ENCODE measurements at places on chromosomes 2 and 18.

- no peak for DNase-seq
Measured at GRCh38 chr2:170235860-170236679, 58.1 kb downstream of the MYO3B start.

GRCh38 chr18:45562567-45563479 lies 52.5 kb upstream of the SLC14A2 start:
- DNase-seq: no peak

- no peak for DNase-seq
Measured at GRCh38 chr18:40035966-40036365, 1919.1 kb upstream of the PIK3C3 start.

DNA sequence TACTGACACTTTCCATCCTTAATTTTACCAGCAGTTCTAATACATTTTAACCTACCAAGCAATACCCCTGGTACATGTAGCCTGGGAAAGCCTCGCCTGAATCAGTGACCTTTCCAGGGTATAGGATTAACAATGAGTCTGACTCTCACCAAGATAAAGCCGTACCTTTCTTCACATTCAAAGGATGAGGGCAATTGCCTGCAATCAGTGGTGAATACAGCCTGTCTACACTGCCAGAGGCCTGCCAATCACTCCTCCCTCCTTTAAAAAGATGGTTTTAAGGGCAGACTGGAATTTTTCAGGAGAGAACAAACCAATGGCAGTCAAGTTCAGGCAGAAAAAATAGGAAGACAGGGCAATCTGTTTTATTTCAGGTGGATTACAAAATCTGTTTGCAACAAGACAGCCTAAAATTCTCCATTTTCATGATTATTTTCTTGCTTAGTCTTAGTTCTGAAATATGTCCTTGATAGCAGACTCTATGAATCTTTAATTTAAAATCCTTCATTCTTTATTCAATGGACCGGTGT lies 4.8 kb downstream of the EPHA4 start:
- no peak for DNase-seq

GRCh38 chr2:100761365-100761764 lies 58.6 kb upstream of the NPAS2 start:
- DNase-seq: no peak

DNA sequence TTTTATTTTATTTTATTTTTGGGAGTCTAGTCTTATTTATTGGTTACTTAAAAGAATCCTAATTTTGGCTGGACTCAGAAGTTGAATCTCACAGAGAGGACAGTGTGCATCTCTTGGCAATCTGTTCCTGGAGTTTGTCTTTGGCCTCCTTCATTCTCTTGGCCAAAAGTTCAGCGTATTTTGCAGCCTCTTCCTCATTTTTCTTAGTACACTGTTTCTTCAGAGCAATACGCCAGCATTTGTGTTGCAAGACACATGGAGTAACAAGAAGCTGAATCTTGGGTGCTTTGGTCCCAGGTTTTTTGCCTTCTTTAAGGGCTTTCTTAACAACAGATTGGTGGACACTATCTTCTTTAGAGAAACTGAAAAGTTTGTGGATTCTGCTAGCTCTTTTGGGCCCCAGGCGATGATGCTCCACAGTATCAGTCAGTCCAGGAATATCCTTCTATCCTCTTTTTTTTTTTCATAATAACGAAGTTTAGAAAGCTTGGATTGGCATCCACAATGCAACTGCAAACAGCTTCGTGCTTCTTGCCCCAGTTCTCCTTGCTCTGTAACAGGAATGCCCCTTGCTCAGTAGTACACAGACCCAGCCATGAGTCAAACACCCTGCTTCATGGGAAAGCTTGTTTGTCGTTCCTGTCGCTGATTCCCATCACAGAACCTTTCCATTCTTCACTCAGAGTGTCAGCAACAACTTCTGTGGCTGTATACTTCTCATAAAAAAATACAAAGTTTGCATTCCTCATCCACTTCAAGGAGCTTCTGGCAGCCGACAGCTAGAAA lies 34.8 kb upstream of the RFX8 start:
- DNase-seq: no peak

DNA sequence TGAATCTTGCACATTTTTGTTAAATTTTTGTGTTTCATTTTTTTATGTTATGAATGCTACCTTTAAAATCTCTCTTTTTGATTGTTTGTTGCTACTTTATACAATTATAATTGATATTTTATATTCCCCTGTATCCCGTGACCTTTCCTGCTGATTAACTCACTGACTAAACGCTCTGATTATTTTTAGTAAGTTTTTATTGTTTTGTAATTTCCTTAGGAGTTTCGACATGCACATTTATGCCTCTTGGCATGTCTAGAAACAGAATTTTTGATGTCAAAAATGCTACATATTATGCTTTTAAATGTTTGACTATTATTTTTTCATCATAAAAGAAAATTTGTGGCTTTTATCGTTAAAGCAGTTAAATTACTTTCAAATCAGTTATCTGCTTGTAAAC lies 1131.6 kb upstream of the TMEFF2 start:
- no peak for DNase-seq

DNA sequence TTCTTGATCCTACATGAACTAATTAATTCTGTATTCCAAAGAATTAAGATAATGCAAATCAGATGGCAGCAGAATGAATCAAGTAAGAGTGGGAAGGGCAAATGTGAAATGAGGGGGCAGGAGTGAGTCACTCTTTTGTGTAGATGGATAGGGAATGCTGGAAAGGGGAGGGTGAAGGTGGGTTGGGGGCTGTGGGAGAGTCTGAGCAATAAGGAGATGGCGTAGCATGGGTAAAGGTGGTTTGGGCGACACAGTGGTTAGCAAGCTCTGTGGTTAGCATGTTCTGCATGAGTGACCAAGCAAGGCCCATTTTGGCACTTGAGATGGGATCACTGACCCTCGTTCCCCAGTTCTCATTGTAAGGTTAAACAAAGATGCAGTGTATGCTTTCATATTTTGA lies 20.4 kb downstream of the GPD2 start:
- DNase-seq: no peak

- no peak for DNase-seq
Measured at GRCh38 chr2:47065771-47066380, 89.2 kb downstream of the STPG4 start.

DNA sequence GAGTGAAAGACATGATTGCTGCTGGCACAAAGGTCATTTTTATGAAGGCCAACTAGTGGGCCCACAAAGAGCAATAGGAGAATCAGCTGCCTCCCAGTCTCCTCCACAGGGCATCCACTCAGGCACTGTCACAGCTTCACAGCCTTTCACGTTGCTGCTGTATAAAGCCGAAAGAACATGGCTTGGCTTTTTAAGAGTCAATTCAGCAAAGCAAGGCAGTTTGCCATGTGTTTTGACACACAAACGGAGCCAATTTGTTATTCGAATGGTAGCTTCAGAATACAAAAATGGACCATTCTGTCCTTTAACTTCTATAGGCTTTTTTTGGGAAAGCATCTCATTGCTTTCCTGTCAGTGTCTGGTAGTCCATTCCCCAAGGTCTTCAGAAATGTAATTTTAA lies 283.4 kb upstream of the PARD3B start:
- no peak for DNase-seq

GRCh38 chr2:143148757-143149156 lies 19.5 kb downstream of the ARHGAP15 start:
- no peak for DNase-seq

GRCh38 chr2:47126783-47127182 lies 28.3 kb downstream of the STPG4 start:
- no peak for DNase-seq

GRCh38 chr2:10058251-10059015 lies 15.1 kb downstream of the KLF11 start:
- no peak for DNase-seq

DNA sequence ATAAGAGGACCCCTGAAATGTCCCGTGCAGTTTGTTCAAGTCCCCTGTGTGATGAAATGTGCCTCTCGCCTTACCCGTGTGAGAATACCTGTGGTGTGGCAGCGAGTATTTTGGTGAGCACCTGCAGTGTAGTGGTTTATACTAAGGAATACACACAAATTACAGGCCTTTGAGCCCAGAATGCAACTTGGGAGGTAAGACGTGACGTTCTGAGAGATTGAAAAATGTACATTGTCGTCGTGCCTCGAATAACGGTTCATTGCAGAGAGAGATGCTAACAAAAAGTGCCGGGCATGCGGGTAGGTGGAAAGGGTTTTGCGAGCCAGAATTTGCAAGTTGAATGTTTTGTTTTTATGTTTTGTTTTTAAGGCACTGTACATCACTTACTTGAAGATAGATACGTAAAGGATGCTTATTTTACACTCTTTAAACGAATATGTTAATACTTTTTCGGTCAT lies 867 bp downstream of the RBBP8 start:
- no peak for DNase-seq

- no peak for DNase-seq
Measured at GRCh38 chr2:134148843-134149472, 104.9 kb upstream of the MGAT5 start.

DNA sequence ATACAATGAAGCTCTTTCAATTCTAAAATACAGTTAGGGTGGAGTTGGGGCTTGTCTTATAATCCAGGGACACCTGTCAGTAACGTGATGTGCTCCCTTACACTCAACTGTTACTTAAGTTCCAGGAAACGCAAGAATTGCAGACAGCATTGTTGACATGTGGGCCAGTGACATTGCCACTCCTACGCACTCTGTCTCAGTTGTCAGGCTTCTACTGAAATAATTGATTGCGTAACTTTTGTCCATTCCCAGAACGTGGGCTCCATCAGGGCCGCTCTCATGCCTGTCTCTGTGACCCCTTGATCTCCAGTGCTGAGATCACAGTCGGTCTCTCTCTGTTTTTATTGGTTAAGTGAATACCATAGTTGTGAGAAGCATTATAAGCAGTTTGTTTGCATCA lies 487.8 kb downstream of the GALR1 start:
- DNase-seq: no peak

GRCh38 chr2:40400336-40400953 lies 51.4 kb downstream of the SLC8A1 start:
- DNase-seq: no peak

DNA sequence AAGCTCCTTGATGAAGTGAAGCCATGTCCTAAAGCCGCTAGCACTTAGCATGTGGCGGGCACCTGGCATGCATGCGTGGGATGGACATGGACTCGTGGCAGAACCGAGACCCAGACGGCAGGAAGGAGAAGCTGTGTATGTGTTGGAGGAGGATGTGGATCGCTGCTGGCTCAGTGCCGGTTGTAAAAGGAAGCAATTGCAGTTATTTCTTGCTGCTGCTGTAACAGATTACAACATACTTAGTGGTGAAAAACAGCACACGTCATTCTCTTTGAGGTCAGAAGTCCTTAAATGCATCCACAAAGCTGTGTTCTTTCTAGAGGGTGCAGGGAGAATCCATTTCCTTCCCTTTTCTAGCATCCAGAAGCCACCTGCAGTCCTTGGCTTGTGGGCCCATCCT lies 74.6 kb downstream of the AGAP1 start:
- DNase-seq: no peak

GRCh38 chr18:30403278-30403677 lies 639.3 kb downstream of the DSC3 start:
- DNase-seq: no peak

DNA sequence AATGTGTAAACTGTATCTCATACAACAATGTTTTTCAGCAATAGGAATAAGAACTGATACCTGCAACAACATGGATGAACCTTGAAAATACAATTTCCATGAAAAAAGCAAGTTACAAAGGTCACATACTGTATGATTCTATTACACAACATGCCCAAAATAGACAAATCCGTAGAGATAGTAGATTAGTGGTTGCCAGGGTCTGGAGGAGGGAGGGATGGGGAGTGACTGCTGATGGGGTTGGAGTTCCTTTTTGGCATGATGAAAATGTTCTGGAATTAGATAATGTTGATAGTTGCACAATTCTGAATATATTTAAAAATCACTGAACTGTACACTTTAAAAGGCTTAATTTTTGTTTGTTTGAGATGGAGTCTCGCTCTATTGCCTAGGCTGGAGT lies 33.8 kb downstream of the UBXN4 start:
- DNase-seq: no peak

- no peak for DNase-seq
Measured at GRCh38 chr2:159438284-159438683, 151.8 kb upstream of the WDSUB1 start.

DNA sequence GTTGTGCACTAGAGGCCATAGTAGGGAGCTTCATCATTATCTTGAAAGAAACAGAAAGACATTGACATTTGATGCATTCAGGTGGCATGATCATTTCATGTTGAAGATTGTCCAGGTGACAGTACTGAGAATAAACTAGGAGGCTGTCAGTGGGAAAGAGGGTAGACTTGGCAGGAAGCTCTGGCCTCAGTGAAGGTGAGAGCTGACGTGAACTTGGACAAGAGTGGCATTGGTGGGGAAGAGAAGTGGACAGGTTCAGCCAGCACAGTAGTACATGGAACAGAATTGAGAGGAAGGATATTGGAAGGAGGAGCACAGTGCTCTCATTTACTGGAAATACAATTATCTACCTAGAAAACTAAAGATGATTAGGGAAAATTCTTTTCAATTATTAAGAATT lies 245.2 kb downstream of the CYRIA start:
- DNase-seq: no peak

DNA sequence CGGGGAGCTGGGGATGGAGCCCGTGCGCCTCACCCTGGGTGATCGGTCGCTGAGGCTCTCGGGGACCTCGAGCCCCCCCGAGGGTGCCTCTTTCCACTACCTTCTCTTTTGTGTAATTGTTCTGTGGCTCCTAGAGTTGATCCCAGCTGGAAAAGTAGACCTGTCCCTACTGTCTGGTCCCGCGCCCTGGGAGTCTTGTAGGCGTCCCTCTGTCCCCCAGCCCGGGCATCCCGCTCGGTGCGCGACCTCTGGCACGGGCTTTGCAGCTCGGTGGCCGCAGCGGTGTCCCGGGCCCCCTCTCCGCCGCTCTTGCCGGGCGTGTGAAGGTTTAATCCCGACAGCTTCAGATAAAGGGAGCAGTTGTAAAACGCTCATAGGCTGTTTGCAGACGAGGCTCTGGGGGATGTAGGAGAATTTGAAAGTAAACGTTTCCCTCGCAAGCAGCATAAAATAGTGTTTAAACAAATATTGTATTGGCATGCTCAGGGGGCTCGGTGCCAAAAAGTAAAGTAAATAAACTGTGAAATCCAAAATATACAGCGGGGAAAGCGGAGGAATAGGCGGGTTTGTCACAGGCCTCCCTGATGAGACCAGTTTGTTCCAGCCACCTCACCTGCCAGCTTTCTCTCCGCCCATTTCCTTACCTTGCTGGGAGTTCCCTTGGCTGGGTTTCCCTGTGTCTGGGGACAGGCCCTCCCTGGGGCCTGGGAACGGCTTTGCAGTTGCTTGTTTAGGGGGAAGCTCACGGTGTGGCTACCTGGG lies 1.9 kb downstream of the GLI2 start:
- DNase-seq: no peak

- no peak for DNase-seq
Measured at GRCh38 chr2:99925960-99926359, 216.4 kb downstream of the AFF3 start.

GRCh38 chr18:62629031-62629430 lies 86.3 kb upstream of the PHLPP1 start:
- DNase-seq: no peak

DNA sequence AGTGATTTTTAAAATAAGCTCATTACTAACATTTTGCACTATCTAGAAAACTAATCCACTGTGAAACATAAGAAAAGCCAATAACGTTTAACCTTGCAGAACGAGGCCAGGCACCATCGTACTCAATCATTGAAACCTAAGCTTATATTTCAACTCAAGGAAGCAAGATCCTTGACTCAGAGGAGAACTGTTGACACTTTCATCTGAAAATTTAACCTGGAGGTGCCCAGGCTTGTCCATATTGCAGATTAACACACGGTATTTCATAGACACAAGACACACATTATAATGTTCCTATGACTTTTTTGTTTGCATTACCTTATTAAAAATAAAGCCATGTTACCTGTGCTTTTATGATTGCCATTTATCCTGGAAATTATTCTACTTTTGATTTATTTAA lies 89.6 kb downstream of the ZNF385B start:
- no peak for DNase-seq

- no peak for DNase-seq
Measured at GRCh38 chr2:238182362-238182761, 21.1 kb downstream of the ILKAP start.
